ENCODE measurements at places on chromosomes 2 and 18.

DNA sequence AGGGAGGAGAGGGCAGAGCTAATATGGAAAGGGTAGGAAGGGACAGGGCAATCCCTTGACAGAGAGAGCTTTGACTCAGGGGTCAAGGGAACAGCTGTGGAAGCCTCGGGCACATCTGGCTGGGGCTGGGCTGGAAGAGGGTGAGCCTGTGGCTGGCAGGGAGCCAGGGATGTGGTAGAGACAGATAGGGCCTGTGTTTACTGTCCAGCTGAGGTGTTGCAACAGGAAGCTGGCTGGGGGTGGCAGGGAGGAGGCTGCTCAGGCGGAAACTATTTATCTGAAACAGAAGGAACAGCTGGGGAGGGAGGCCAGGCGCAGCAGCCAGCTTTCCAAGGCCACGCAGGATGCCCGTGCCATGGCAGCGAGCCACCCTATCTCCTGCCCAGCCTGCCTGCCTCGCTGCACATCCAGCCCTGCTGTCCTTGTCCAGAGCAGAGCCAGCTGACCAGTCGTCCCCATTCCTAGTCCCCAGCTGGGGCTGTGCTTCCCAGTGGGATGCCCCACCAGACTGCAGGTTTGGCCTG lies 264.7 kb downstream of the CYP26B1 start:
- DNase-seq, result peak; percentile 42

DNA sequence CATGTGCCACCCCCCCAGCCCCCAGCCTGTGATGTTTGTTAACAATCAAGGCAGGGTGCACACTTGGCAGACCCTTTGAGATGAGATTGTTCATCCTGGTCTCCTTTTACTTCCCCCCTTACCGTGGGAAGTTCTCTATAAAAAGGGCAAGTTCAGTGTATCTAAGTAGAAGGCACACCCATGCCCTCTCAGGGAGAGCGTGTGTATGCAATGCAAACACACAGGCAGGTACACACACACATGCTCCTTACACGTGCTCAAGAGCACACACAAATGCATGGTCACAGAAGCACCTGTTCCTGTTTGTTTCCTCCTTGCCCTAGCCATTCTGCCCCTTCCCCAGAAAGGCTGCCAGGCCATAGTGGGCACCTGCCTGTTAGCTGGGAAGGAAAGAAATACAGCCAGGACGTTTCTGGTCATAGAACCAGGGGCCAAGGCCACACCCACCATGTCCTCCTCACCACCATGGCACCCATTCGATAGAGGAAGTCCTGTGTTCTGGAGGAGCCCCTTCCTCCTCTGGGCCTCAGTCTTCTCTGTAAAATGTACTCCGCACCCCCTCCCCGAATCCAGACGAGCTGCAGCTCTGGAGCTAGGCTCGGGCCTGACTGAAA lies 3.1 kb downstream of the ATOH8 start:
- no peak for DNase-seq

DNA sequence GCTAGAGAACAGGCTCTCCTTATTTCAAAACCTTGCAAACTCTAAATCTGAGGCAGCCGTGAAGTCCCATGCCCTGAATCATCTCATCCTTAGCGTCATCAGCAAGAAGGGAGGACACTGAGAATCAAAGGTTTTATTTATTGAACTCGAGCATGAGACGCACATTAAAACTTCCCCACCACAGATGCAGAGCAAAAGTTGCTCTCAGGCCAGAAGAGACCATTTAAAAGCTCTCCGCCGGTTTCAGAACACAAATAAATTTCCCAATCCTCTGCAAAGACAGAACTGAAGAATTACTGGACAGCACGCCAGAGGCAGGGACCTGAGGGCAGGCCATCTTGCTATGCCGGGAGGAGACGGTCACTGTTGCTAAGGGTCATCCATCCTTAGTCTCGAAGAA lies 1.3 kb downstream of the AMMECR1L start:
- DNase-seq, result no peak

- DNase-seq, result no peak
Observed at GRCh38 chr18:48576457-48576771, 37.6 kb downstream of the CTIF start.

GRCh38 chr2:234451852-234452625 lies 44.8 kb downstream of the ARL4C start:
- DNase-seq, result no peak

DNA sequence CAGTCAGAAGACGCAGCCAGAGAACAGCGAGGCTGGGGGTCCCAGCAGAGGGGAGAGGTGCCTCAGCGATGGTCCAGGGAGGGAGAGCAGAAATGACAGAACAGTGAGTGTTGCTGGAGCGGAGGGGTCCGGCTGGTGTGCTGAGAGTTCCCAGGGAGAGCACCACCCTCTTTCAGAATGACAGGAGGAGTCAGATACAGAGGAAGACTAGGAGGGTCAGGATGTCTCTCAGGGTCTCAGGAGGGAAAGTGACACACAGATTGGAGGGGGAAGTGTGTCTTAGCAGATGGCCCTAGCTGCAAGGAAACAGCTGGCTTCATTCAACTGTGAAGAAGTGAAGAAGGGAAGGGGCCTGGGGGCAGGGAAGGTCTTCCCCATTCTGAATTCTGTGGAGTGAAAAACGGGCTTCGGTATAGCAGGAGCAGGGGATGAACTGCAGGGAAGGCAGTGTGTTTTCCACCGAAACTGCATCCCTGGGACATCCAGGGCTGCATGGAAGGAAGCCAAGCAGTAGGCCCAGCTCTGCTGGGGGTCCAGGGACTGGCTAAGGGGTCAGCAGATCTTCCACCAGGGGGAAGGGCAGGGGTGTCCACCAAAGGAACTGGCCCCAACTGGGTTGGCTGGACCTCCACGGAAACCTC lies 90.0 kb upstream of the OTOS start:
- DNase-seq, result no peak

DNA sequence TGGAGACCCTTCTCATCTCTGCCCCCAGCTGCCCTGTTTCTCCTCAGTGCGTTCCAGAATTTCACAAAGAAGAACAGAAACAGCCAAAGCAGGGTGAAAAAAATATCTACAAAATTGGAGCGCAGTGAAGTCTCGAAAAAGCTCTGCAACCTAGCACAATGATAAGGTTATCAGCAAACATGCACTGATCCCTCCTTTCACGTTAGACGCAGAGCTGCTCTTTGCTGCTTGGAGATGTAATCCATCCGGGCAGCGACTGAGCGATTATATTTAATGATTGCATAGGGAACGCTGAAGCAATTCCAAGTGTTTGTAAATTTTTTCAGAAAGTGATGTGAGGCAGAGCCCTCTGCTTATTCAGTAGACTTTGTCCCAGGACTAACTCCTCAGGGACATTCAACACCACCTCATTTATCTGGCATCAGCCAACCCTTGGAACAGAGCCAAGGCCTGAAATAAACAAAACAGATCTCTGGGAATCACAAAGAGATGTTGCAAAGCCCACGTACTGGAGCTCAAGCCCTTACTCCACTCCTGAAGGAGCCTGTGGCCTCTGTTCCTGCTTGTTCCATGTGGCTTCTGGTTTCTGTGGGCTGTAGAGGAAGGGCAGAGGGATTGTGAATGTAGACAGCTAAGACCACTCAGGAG lies 172.6 kb upstream of the BCL2L11 start:
- DNase-seq, result peak; percentile 48

GRCh38 chr2:160474319-160474645 lies 19.3 kb downstream of the RBMS1 start:
- no peak for DNase-seq

- DNase-seq, result no peak
Observed at GRCh38 chr2:105497094-105497493, 98.2 kb upstream of the FHL2 start.

DNA sequence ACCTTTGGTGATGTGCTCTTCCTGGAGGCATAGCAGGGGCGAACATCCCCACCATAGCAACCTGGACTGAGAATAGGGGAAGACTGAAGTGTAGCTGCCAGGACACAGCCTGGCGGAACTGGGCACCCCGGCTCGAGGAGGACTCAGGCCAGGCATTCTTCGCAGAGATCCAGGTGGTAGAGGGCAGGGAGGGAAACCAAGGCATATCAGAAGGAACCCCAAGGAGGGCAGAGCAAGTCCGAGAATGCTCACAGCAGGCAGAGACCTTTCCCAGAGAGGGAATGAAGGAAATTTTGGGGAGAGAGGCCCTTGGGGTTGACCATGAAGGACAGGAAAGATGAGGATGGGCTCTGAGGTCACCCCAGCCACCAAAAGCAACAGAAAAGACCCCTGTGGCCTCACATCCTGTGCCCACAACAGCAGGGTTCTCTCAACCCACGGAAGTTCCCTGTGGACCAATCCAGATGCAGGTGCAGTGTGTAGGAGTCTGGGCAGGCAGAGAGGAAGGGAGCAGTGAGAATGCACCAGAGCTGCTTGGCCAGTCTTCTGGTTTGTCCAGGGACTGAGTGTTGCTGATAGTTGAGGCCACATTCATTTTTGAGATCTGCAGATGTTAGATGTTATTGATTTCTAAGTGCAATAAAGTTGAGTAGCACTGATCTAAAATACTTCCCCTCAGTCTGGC lies 136.9 kb downstream of the PXDN start:
- no peak for DNase-seq

- DNase-seq, result peak; percentile 45
Observed at GRCh38 chr18:60413944-60414547, 41.5 kb upstream of the MC4R start.

DNA sequence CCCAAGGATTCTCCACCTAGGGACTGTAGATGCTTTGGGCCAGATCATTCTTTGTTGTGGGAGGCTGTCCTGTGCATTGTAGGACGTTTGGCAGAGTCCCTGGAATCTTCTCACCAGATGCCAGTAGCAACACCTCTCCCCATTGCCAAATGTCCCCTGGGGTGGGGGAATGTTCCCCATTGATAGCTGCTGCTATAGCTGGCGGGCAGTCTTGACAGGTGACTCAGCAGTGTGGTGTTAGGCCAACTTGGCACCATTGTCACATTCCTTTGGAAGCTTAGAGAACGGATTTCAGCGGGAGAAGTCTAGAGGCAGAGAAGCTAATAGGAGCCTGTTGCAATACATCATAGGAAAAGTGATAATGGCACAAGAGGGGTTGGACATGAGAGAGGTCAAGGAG lies 495.7 kb upstream of the SMIM21 start:
- no peak for DNase-seq

DNA sequence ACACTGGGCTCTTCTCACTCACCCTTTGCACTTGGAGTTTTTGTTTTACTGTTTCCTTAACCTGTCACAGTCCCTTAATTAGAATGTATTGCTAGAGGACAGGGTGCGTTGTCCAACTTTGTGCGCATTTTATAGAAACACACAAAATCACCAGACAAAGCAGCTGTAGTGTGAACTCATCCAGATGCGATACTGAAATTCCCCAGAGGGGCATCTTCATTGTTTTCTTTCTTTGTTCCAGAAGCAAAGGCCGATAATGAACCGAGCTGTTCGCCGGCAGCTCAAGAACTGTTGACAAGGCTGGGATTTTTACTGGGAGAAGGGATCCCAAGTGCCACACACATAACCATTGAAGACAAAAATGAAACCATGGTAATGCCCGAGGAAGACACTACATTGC lies 137.6 kb downstream of the WDSUB1 start:
- DNase-seq, result no peak

DNA sequence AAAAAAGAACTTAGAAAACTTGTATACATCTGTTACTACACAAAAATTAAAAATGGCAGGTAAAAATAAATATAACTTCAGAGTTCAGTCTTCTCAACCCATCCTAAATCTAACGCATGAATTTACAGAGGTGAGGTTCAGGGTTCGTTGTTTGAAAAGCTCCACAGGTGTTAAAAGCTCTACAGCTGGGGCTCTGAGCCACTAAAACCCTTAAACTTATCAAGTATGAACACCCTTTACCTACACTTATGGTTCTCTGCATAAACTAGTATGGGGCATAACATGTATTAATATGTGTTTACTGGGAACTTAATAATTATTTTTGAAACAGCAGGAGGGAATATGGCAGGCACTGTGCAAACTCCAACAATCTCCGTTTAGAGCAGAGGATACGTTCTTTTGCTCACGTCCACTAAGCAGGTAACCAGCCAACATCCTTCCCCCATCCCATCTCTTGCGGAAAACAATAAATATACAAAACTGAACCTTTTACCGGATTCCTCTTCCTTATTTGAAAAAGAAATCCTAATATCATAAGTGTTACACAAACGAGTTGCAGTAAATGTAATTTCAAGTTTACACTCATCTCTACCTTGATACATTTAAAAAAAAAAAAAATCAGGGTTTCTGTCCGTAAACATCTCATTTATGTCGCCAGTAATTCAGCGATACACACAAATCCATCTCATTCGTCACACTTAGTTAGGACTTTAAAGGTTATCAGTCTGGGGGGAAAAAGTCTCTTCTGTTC lies 1.3 kb downstream of the PIAS2 start:
- no peak for DNase-seq

DNA sequence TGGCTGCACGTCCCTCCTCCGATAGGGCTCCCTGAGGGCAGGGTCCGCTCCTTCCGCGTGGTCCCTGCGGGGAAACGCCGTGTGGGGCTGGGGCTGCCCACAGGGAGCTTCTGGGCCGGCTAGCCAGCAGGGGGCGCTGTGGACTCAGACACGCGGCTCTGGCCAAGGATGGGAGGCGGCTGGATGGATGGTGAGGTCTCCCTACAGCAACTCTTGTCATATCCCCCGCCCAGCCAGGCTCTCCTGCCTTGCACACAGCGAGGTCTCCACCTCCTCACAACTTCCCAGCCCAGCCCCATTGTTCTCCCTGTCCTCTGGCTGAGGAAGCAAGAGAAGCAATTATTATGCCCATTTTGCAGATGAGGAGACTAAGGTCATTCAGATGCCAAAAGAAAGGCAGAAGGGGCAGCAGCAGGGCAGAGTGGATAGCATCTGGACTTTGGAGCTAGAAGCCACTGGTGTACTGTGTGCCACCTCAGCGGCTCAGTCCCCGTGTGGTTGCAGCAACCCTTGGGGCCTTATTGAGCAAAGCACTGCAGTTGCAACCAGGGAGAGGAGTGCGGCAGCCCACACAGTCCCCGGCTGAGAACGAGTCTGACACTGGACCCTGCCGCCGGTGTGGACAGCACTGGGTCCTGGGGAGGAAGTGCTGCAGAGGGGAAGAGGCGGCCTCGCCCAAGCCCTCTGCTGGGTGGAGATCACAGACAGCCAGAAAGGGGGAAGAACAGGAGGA lies 99.0 kb downstream of the ZFP36L2 start:
- peak; percentile 51 for DNase-seq

- DNase-seq, result no peak
Observed at GRCh38 chr2:10276481-10277292, 26.0 kb upstream of the HPCAL1 start.

- DNase-seq, result no peak
Observed at GRCh38 chr18:68507781-68508180, 207.1 kb downstream of the TMX3 start.
